NCI-H526 treated with DMSO at 0.1 percent for 48 hours (cell line): ENCODE measurements at places on chromosomes 13 and 19.
A peak's percentile ranks its signal among the peaks of the same experiment; 100 is the strongest.

DNA sequence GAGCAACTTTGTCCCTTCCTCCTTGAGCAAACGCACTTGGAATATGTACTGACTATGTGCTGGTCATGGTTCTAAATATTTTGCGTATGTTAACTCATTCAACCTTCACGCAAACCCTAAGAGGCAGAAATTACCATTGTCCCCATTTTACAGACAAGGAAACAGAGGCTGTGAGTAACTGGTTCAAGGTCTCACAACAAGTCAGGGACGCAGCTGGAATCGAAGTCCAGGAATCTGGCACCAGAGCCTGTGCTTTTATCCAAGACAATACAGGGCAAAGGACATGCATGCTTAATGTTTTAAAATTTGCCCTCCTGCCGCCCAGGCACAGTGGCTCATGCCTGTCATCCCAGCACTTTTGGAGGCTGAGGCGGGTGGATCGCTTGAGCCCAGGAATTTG lies 5.1 kb downstream of the FXYD5 start:
- no peak for DNase-seq

- DNase-seq: no peak
Observed at GRCh38 chr19:10114651-10115391, 3.3 kb downstream of the P2RY11 start.

- no peak for DNase-seq
Observed at GRCh38 chr19:10068205-10068604, 17.9 kb upstream of the SHFL start.

DNA sequence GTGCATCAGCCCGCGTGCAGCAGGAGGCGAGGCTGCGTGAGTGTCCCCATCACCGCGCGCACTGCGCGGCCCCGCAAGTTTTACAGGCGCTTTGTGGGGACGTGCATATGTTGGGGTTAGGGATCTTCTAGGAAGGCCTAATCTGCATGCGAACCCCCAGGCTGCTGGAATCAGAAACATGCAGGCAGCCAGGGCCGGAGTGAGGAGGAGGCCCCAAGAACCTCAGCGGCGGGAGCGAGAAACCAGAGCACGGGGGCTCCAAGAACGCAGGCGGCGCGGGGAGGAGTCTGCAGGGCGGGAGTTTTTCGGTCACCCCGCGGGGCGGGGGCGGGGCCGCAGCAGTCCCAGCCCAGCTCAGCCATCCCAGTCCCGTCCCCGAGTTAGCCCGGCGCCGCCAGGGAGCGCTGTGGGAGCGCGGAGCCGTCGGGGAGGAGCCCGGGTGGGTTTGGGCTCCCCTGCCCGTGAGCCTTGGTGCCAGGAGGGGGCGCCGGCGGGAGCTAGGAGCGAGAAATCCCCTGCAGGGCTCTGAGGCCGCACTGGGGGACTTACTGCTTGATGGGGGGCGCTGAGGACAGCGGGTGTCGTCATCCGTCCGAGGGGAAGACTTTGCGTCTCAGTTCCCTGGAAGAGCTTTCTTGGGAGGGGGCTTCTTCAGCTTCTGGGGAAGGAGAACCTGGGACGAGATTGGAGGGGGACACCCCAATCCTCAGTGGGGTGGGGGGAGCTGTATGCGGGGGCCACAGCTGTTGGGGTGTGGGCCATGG lies 933 bp upstream of the NRTN start:
- DNase-seq: peak; percentile 60

GRCh38 chr19:29239213-29239776 lies 26.3 kb upstream of the UQCRFS1 start:
- DNase-seq: no peak

DNA sequence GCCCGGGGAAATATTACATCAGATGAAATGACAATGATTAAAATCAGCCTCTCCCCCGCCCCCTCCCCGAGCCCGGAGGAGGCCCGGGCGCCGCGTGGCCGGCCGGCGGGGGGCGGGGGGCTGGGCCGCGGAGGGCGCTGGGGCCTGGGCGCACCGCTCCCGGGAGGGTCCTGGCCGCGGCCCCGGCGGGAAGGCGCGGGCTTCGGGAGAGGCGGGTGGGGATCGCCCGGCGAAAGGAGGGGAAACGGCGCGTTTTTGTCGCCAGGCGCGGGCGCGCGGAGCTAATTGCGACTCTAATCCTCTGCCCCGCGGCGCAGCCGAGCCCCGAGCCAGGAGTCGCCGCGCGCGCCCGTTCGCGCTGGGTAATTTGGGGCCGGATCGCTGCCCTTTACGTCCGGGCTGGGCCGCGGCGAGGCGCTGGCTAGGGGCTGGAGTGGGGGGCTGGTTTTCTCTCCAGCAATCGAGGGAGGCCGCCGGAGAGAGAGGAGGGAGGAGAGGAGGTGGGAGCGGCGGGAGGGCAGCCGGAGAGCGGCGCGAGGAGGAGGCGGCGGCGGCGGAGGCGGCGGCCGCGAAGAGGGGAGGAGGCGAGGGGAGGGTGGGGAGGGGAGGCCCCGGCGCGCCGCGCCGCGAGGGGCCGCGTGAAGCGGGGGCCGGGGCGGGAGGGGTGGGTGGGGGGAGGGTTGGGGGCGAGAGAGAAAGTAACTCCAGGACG lies at the start of gene KCTD15:
TSS of gene KCTD15 (plus strand) at position 707 of the 712 bp plus-strand sequence. CDS start 3,585 bp downstream, outside the sequence.
- DNase-seq: peak; percentile 68

GRCh38 chr13:51440381-51440780 lies 12.5 kb downstream of the INTS6 start:
- DNase-seq: no peak

- no peak for DNase-seq
Observed at GRCh38 chr13:105311094-105311493, 1224.4 kb downstream of the EFNB2 start.

DNA sequence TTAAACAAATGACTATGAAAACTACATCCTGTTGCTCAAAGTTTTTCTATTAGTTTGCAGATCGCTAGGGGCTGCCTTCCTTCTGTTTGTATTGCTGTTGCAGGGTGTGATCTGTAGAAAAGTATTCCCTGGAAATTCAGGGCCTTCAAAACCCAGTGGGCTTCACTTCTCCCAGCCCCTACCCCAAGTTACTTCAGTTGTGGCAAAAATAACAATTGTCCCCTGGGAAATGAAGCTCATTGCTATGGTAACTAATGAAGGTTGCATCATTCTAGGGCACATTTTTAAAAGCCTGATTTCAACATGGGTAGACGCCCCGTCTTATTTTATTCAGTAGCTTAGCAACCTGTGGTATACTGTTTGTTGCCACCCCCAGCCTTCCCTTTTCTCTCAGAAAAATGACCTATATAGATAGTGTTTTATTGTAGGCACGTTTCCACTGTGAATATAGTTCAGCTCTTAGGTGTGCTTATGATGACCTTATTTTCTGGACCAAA lies 60.9 kb downstream of the WDFY2 start:
- DNase-seq: no peak

DNA sequence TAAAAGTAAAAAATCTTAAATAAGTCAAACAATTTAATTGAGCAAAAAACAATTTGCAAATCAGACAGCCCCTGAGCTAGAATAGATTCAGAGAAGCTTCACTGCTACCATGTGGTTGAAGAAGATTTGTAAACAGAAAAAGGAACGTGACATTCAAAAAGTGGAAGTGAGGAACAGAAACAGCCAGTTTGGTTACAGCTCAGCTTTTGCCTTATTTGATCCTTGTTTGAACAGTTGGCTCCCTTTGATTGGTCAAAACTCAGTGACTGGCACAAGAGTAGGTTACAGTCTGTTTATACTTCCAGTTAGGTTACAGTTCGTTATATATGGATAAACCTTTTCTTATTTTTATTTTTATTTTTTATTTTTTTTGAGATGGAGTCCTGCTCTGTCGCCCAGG lies 5.8 kb downstream of the ZNF221 start:
- no peak for DNase-seq

GRCh38 chr19:44003461-44004009 lies 778 bp downstream of the ZNF230 start:
- DNase-seq: no peak

- no peak for DNase-seq
Observed at GRCh38 chr13:26202365-26202972, 19.6 kb downstream of the RNF6 start.

DNA sequence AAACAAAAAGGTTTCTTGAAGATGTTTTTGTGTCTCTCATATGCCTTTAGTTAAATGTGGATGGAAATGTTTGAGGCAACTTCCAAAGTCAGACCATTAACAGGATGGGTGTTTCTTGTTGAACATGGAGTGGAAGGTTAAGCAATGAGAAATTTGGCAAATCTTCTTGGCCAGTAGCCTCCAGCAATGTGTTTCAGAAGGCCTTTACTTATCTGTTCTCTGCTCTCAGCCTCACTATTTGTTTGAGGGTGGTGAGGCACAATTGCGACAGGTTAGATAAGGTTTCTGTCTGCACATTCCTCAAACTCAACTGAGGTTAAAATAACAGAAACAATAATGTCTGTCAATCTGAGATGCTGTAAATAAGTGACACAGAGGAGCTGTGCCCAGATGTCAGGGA lies 1019.0 kb downstream of the DIAPH3 start:
- no peak for DNase-seq

DNA sequence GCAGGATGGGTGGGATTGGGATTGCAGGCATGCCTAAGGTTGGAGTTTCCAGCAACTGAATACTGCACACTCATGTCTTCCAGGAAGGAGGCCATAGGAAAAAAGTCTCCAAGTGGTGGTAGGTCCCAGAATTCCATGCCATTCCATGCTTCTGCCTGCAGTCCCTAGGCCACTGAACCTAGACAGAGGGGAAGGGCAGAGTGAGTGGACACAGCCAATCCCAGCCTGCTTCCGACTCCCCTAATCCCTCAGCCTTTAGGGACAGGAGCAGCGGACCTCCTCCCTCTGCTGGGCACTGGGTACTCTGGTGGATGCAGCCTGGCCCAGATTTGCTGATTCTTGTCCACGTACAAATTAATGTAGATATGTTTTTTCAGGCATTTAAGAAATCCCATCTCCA lies 17.0 kb downstream of the VSTM2B start:
- no peak for DNase-seq

- DNase-seq: no peak
Observed at GRCh38 chr13:112127564-112128330, 60.8 kb downstream of the SOX1 start.

DNA sequence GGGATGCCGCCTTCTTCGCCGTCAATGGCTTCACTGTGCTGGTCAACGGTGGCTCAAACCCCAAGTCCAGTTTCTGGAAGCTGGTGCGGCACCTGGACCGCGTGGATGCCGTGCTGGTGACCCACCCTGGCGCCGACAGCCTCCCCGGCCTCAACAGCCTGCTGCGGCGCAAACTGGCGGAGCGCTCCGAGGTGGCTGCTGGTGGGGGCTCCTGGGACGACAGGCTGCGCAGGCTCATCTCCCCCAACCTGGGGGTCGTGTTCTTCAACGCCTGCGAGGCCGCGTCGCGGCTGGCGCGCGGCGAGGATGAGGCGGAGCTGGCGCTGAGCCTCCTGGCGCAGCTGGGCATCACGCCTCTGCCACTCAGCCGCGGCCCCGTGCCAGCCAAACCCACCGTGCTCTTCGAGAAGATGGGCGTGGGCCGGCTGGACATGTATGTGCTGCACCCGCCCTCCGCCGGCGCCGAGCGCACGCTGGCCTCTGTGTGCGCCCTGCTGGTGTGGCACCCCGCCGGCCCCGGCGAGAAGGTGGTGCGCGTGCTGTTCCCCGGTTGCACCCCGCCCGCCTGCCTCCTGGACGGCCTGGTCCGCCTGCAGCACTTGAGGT lies 7.0 kb downstream of the MAP1S start:
- no peak for DNase-seq

DNA sequence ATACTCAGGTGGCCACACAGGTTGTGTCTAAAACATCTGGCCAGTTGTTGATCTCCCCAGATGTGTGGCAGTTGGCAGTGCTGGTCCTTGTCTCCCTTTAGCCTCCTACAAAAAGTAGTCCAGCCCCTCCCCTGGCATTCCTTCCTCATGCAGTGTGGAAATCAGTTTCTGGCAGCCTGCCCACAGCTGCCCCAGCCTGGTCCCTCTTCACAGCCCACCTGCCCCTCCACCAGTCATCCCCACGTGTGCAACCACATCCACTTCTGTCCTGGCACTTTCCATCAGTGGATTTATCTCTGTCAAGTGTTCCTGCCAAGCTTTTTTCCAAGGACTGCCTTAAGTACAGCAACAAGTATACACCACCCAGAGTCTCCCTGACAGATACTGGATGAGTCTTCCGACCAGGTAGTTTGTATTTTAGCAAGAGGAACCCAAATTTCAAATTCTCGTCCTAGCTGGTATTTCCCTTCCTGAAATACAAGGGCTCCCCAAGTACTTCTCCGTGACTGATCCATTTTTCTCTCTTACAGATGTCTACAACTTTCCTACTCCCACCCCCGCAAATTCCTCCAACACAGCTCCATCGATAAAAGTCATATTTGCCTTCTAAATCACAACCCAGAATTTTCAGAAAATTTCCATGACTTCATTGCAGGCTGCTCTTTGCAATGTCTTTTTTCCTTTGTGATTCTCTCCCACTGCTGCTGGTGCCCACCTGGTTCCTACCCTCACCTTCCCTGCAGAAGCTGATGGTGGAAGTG lies 313.5 kb downstream of the FOXO1 start:
- DNase-seq: no peak

- no peak for DNase-seq
Observed at GRCh38 chr19:10294368-10294697, 4.6 kb downstream of the ICAM5 start.

- DNase-seq: no peak
Observed at GRCh38 chr13:112331675-112332074, 44.5 kb upstream of the SPACA7 start.

DNA sequence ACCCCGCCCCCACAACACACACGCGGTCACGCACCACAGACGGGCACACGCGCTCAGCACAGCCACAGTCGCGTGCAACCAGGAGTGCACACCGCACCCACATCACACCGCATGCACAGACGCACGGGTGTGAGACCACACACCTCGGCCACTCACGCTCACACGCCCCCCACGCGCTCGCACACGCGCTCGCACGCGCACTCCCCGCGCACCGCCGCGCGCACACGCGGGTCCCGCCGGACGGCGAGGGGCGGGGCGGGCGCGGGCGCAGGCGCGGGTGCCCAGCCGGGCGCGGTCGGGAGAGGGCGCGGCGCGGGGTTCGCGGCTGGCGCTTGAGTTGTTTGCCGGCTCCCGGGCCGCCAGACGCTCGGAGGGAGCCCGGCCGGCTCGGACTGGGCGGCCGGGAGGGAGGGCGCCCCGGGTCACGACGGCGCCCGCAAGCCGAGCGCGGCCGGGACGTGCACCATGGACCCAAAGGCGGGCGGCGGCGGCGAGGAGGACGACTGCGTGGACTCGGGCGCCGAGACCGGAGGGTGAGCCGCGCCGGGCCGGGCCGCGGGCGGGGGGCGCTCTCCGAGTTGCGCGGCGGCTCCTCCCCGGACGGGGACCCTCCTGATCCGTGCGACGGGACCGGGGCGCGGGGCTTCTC lies at the start of gene FAM124A:
TSS of gene FAM124A (plus strand) at position 362 of the 649 bp plus-strand sequence. CDS start at position 466, 104 bp downstream.
- DNase-seq: peak; percentile 55

- no peak for DNase-seq
Observed at GRCh38 chr19:12802267-12803106, 618 bp downstream of the THSD8 start.

DNA sequence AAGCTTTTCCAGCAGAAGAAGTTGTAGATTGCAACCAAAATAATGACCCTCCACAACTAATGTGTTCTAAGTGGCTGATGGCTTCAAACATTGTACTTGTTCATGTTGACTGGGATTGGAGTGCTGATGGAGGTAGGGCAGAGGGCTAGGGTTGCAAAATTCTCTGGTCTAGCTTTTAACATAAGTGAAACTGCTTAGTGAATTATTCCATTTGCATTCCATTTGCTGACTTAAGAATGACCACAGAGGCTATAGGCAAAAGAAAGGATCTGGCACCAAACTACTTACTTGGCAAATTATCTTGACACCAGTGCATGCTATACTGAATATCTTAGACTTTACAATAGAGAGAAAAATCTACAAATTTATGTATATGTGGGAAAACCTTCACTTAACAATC lies 287.0 kb downstream of the FGF9 start:
- no peak for DNase-seq
